Pancreas (tissue), 10 donors: ENCODE measurements at places on chromosomes 16 and 17. TPM values are rescaled to one million over a fixed set of nuclear protein-coding genes. Genes with fewer than 3 reads are reported as not detected.

GRCh38 chr16:83513008-83513755, 294.6 kb upstream of the HSBP1 start:
- H3K27ac ChIP-seq: no peak overlapping the region
- no peaks in the 10 kb centered on the region for H3K36me3 ChIP-seq
- no peak for DNase-seq
- H3K4me3 ChIP-seq: no peak overlapping the region

- H3K4me1 ChIP-seq: no peaks in the 10 kb centered on the region
- DNase-seq: no peak
- H3K27ac ChIP-seq: no peak overlapping the region
- H3K4me3 ChIP-seq: no peak overlapping the region
Observed at GRCh38 chr16:81440888-81441761, 3.5 kb upstream of the CMIP start.

SLC16A6 gene
- total RNA-seq: 0.08 TPM

DNA sequence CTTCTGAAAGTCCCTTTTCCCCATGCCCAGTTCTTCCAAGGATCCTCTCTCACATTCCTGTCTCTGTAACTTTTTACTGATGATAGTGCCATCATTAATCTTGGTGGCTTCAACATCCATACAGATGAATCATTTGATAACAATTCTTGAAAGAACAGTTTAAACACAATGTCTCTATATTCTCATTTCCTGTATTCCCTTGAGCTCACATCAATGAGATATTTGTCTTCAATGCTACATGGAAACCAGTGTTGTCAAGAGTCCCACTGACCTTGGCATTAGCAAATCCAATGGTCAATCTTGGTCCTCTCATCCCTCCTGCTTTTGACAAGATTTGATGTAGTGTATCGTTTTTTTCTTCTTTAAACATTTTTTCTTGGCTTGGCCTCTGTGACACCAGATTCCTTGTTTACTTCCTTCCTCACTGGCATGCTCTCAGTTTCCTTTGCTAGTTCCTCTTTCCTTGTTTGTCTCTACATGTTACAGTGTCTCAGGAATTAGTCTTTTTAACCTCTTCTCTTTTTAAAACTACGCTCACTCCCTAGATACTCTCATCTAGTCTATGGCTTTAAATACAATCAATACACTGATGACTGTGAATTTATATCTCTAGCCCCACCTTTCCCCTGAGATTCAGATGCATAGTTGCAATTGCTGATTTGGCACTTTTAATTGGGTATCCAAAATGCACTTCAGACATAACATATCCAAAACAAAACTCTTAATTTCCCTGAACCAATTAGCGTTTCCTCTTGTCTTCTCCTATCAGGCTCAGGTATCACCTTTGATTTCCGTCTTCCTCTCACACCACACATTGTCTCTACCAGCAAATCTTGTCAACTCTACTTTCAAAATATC, 134.0 kb downstream of the MYO1D start:
- H3K27me3 ChIP-seq: no peaks in the 10 kb centered on the region
- H3K4me1 ChIP-seq: no peaks in the 10 kb centered on the region
- no peak overlapping the region for H3K4me3 ChIP-seq
- DNase-seq: no peak
- H3K36me3 ChIP-seq: no peaks in the 10 kb centered on the region

- no peaks in the 10 kb centered on the region for H3K27me3 ChIP-seq
- H3K4me3 ChIP-seq: peak overlapping the region; percentile 65
- H3K4me1 ChIP-seq: peaks cover 9% of the 10 kb centered on the region
- peaks cover 5% of the 10 kb centered on the region for H3K36me3 ChIP-seq
- H3K27ac ChIP-seq: peak overlapping the region; percentile 52
- no peak for DNase-seq
Observed at GRCh38 chr17:44071772-44072171, 1.2 kb downstream of the G6PC3 start.

C17orf50 gene
- total RNA-seq: not detected

SULT1A1 gene
- 7.2 TPM for total RNA-seq

DNA sequence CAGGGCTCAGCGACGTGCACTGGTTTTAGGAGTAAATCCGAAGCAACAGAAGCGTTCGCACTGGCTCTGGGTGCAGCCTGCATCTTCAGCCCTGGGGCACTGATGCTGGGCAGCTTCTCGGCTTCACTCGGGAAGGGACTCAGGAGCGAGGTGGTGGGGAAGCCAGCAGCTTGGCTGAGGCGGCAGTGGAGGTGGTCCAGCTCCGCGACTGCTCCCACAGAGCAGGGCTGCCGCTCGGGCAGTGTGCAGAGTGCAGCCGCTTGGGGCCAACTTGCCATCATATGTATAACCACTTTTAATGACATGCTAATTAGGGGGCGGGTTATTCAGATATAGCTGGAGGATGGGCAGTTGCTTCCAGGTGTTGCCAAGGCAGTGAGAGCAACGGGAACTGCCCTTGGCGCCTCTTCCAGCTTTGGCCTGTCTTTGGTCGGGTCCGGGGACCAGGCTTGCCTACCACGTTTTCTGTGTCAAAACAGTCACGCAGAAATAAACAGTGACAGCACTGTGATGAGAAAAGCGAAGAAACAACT, 26.7 kb downstream of the METRNL start:
- no peaks in the 10 kb centered on the region for H3K4me1 ChIP-seq
- H3K27ac ChIP-seq: no peak overlapping the region
- no peaks in the 10 kb centered on the region for H3K36me3 ChIP-seq
- no peak for DNase-seq
- no peaks in the 10 kb centered on the region for H3K27me3 ChIP-seq
- no peak overlapping the region for H3K4me3 ChIP-seq

- H3K4me1 ChIP-seq: no peaks in the 10 kb centered on the region
- no peaks in the 10 kb centered on the region for H3K36me3 ChIP-seq
- H3K27ac ChIP-seq: no peak overlapping the region
- H3K27me3 ChIP-seq: no peaks in the 10 kb centered on the region
- no peak for DNase-seq
- H3K4me3 ChIP-seq: no peak overlapping the region
Observed at GRCh38 chr17:71919186-71919585, 201.6 kb upstream of the SOX9 start.

GRCh38 chr16:88022076-88023042, 71.1 kb downstream of the BANP start:
- H3K27ac ChIP-seq: no peak overlapping the region
- no peaks in the 10 kb centered on the region for H3K36me3 ChIP-seq
- no peaks in the 10 kb centered on the region for H3K27me3 ChIP-seq
- H3K4me1 ChIP-seq: no peaks in the 10 kb centered on the region
- no peak for DNase-seq
- no peak overlapping the region for H3K4me3 ChIP-seq

ADGRG3 gene
- 0.73 TPM for total RNA-seq

TOM1L1 gene
- 34.0 TPM for total RNA-seq

- no peak overlapping the region for H3K4me3 ChIP-seq
- no peak overlapping the region for H3K27ac ChIP-seq
- DNase-seq: no peak
- no peaks in the 10 kb centered on the region for H3K36me3 ChIP-seq
Observed at GRCh38 chr16:85728879-85729278, 22.0 kb downstream of the C16orf74 start.

DNA sequence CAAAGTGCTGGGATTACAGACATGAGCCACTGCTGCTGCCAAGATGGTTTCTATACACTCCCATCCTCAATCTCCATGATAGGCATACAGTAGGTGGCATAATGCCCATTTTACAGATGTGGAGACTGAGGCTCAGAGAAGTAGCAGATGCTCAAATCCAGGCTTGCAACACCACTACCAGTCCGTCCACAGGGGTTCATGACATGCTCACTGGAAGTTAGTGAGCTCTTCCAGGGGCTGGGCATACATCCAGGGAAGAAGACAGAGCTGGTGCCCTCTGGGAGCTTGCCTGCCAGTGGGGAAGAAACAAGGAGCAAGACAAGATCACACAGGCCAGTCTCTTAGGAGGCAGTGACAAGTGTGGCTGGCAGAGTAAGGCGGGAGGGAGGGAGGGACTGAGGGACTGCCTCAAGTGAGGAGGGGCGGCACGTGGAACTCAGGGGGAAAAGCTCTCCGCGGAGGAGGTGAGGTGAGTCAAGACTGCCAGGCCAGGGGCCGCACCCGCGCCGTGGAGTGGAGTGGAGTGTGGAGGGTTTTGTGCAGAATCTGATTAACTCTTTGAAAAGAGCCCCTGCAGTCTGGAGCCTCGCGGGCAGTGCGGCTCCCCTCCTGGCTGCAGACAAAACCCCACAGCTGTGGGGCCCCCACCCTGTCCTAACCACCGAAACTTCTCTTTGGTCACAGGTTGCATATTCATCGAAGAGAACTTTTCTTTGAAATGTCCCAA, 27.9 kb downstream of the SREBF1 start:
- H3K36me3 ChIP-seq: peaks cover 5% of the 10 kb centered on the region
- H3K4me1 ChIP-seq: no peaks in the 10 kb centered on the region
- no peak for DNase-seq
- H3K4me3 ChIP-seq: no peak overlapping the region
- no peaks in the 10 kb centered on the region for H3K27me3 ChIP-seq

GRCh38 chr17:3890082-3890877, 2.6 kb downstream of the CAMKK1 start:
- peaks cover 18% of the 10 kb centered on the region for H3K4me1 ChIP-seq
- H3K36me3 ChIP-seq: no peaks in the 10 kb centered on the region
- H3K27me3 ChIP-seq: no peaks in the 10 kb centered on the region
- no peak for DNase-seq
- H3K4me3 ChIP-seq: no peak overlapping the region
- H3K27ac ChIP-seq: peak overlapping the region; percentile 12

NPIPA2 gene
- total RNA-seq: 0.50 TPM

PLEKHH3 gene
- total RNA-seq: 35.7 TPM

PIK3R5 gene
- 2.3 TPM for total RNA-seq

DNA sequence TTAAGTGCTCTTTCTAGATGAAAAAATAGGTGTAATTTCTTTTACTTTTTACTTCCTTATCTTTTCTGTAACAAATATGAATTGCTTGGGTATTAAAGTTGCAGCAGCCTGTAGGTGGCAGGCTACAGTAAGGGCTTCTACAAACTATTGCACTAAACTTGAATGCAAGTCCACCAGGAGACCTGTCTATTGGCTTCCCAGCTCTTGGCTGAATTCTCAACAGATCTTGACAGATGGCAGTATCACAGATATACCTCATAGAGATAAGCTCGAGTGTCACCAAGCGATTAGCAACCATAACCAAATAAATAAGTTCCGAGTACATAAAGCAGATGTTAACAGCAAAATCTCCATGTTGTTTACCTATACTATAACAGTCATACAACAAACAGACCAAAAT, 5.9 kb downstream of the BBS2 start:
- peaks cover 7% of the 10 kb centered on the region for H3K36me3 ChIP-seq
- H3K4me3 ChIP-seq: no peak overlapping the region
- DNase-seq: peak; percentile 36
- H3K27me3 ChIP-seq: no peaks in the 10 kb centered on the region
- H3K4me1 ChIP-seq: no peaks in the 10 kb centered on the region
- H3K27ac ChIP-seq: no peak overlapping the region

LAT gene
- 3.4 TPM for total RNA-seq

- peaks cover 2% of the 10 kb centered on the region for H3K4me1 ChIP-seq
- H3K36me3 ChIP-seq: no peaks in the 10 kb centered on the region
- no peak overlapping the region for H3K27ac ChIP-seq
- no peak for DNase-seq
- no peaks in the 10 kb centered on the region for H3K27me3 ChIP-seq
Observed at GRCh38 chr17:55233840-55234239, 30.9 kb upstream of the HLF start.

GRCh38 chr17:62703261-62703775, 75.8 kb downstream of the MRC2 start:
- no peaks in the 10 kb centered on the region for H3K27me3 ChIP-seq
- peak; percentile 59 for DNase-seq
- H3K36me3 ChIP-seq: no peaks in the 10 kb centered on the region
- H3K4me3 ChIP-seq: no peak overlapping the region
- no peaks in the 10 kb centered on the region for H3K4me1 ChIP-seq

DNA sequence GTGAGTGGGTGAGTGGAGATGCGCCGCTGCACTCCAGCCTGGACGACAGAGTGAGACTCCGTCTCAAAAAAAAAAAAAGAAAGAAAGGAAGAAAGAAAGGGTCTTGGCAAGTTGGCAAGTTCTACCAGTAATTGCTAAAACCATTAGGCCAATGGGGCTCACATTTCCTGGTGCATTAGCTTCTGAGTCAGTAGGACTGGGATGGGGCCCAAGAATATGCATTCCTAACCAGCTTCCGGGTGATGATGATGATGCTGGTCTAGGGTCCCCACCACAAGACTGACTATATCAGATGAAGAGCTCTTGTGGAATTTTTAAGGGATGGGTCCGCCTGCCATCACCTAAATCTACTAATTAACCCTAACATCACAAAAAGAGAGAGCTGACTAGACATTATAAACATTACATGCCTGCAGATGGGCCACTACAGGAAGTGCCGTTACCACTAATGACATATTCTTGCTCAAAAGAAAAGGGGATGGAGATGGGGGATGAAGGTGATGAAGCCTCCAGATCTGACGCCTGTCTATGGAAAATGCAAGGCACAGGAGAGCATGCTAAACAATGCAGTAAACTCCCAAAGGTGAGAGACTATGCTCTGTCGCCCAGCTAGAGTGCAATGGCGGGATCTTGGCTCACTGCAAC, 13.1 kb downstream of the MYH11 start:
- no peak overlapping the region for H3K27ac ChIP-seq
- DNase-seq: no peak
- no peaks in the 10 kb centered on the region for H3K27me3 ChIP-seq
- no peaks in the 10 kb centered on the region for H3K4me1 ChIP-seq
- H3K36me3 ChIP-seq: no peaks in the 10 kb centered on the region

CAPNS2 gene
- total RNA-seq: not detected

PSMC3IP gene
- 2.0 TPM for total RNA-seq

GRCh38 chr16:72905581-72905980, 142.3 kb downstream of the ZFHX3 start:
- no peak overlapping the region for H3K4me3 ChIP-seq
- H3K27me3 ChIP-seq: no peaks in the 10 kb centered on the region
- H3K36me3 ChIP-seq: no peaks in the 10 kb centered on the region
- no peak overlapping the region for H3K27ac ChIP-seq
- no peaks in the 10 kb centered on the region for H3K4me1 ChIP-seq

GRCh38 chr17:40474419-40475002, 26.9 kb downstream of the TNS4 start:
- H3K27me3 ChIP-seq: no peaks in the 10 kb centered on the region
- DNase-seq: no peak
- H3K36me3 ChIP-seq: no peaks in the 10 kb centered on the region

GRCh38 chr17:60169921-60170817, 20.4 kb downstream of the CA4 start:
- H3K27me3 ChIP-seq: no peaks in the 10 kb centered on the region
- no peak for DNase-seq
- no peak overlapping the region for H3K4me3 ChIP-seq

GRCh38 chr17:32917081-32917480, 10.9 kb upstream of the TMEM98 start:
- H3K27me3 ChIP-seq: no peaks in the 10 kb centered on the region
- no peak overlapping the region for H3K4me3 ChIP-seq
- H3K27ac ChIP-seq: no peak overlapping the region
- H3K36me3 ChIP-seq: no peaks in the 10 kb centered on the region

GRCh38 chr16:68257251-68257905, 6.9 kb upstream of the SLC7A6 start:
- H3K27me3 ChIP-seq: no peaks in the 10 kb centered on the region
- H3K36me3 ChIP-seq: no peaks in the 10 kb centered on the region

GRCh38 chr16:21656795-21657768, 4.7 kb upstream of the IGSF6 start:
- H3K4me1 ChIP-seq: no peaks in the 10 kb centered on the region
- no peak for DNase-seq
- H3K27ac ChIP-seq: no peak overlapping the region
- H3K36me3 ChIP-seq: no peaks in the 10 kb centered on the region
